ENCODE measurements at places on chromosomes 7 and 10.

- DNase-seq, result no peak
Observed at GRCh38 chr7:108086962-108087361, 43.2 kb downstream of the LAMB4 start.

DNA sequence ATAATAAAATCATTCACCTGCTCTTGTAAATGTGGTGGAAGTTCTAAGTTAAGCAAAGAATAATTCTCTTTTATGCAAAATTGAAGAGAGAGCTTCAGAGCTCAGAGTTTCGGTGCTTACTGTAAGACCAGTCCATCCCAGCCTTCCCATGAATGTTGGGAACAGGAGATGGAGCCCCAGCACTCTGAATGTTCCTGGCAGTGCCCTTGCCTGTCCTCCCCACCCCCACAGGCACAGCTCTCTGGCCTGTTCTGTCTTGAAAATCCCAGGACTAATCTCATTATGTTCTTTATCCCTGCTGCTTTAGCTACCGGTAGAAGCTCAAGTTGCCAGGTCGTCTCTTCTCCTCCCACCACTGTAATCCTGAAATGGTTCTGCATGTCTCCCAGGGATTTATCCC lies 29.1 kb upstream of the LHFPL3 start:
- DNase-seq, result no peak

DNA sequence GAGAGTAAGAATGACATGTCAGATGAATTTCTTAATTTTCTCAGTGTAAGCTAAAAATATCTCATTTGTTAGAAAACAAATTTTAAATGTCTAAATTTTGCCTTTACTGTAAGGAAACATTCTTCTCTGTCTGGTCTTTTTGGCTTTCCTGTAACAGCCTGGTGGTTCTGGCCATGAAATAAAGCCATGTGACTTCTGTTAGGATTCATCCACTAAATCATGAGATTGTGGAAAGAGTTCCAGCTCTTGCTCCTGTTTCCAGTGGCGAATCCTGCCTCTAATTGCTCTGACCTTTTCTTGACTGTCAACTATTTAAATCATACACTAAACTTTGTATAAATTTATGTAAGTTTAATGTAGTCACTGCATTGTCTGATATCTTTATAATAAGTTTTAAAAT lies 398.5 kb upstream of the AKR1E2 start:
- DNase-seq, result no peak

- DNase-seq, result no peak
Observed at GRCh38 chr7:139544645-139545044, 21.2 kb downstream of the CLEC2L start.

DNA sequence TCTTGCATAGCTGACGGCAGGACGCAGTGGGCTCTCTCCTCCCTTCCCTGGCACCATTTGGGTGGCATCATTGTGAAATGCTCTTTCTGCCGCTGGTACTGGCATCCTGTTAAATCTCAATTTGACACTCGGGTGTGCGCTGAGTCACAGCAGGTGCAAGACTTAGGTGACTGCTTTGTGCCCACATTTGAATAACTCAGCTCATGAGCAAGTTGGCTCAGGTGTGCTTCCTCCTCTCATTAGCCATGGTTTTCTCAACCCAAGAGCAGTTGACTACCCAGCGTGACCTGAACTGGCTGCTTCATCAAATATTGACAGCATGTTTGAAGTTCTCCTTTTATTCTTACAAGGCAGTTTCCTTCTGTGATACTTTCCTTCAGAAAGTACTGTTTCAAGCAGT lies 24.6 kb upstream of the NFE2L3 start:
- no peak for DNase-seq

GRCh38 chr10:97229322-97230015 lies 43.7 kb upstream of the SLIT1 start:
- no peak for DNase-seq

GRCh38 chr10:3898821-3899220 lies 113.8 kb upstream of the KLF6 start:
- no peak for DNase-seq

DNA sequence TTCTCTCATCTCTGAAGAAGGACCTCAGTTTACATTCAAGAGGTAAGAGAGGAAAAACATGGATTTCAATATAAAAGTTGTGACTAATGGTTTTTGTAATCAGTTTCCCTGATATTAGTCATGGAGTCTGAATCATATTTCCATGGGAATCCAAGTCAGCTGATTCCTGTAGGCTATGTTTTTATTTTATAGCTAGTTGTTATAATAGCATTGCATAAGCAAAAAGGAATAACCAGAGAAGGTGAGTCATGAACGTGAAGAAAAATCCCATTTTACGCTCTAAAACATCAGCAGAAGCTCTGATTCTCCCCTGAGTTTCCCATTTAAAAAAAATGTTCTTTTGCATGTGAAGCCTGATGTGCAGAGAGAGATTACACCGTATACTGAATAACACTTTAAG lies 299.3 kb downstream of the SFMBT2 start:
- DNase-seq, result no peak

GRCh38 chr7:77282897-77283296 lies 83.3 kb upstream of the FGL2 start:
- no peak for DNase-seq

DNA sequence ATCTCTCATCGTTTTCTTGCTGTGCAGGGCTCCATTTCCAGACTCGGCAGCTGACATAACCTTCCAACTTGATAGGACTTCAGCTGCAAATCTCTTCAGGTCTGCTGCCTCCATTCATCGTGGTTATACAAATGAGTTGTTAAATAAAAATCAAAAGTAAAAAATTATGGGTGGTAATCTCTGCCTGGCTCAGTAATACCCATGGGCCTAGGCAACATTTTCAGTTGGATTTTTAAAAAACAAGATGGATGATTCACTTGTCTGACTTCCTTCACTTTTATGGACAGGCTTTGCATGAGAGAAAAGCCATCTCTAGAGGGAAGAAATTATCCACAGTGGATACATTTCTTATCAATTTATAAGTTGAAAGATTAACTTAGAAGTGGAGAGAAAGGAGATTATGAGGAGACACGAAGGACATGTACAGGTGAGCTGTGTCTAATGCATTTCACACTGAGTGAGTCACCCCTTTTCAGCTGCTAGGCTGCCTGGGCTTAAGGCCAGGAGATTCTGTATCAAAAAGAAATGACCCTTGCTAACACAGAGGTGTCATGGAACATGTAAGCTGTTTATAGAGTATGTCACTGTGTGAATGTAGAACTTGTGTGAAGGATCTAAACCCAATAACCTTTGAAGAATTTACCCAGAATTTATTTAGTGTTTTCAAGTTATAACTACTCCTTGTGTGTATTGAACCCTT lies 495.1 kb downstream of the AUTS2 start:
- DNase-seq, result no peak

DNA sequence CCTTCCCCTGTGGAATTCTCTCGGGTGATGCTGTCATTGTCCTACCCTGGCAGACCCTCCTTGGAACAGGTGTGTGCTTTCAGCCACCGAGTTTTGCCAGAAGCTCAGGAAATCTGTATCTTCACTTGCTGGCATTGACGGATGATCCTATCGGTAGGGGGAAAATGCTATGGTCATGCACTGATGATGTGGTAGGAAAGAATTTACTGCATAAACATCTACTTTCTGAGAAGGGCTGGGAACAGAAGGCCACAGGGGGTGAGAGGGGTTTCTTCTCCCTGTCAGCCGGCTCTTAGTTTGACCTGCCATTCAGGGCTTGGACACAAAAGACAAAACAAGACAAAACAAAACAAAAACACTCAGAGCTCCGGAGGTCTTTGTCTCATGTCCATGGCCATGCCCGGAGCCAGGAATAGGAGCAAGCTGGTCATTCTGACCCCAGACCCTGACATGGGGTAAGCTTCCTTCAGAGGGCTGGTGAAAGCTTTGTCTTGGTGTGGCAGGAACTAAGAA lies 43.6 kb upstream of the CARD11 start:
- DNase-seq, result no peak

GRCh38 chr7:46156086-46156485 lies 235.0 kb upstream of the IGFBP3 start:
- DNase-seq, result no peak

DNA sequence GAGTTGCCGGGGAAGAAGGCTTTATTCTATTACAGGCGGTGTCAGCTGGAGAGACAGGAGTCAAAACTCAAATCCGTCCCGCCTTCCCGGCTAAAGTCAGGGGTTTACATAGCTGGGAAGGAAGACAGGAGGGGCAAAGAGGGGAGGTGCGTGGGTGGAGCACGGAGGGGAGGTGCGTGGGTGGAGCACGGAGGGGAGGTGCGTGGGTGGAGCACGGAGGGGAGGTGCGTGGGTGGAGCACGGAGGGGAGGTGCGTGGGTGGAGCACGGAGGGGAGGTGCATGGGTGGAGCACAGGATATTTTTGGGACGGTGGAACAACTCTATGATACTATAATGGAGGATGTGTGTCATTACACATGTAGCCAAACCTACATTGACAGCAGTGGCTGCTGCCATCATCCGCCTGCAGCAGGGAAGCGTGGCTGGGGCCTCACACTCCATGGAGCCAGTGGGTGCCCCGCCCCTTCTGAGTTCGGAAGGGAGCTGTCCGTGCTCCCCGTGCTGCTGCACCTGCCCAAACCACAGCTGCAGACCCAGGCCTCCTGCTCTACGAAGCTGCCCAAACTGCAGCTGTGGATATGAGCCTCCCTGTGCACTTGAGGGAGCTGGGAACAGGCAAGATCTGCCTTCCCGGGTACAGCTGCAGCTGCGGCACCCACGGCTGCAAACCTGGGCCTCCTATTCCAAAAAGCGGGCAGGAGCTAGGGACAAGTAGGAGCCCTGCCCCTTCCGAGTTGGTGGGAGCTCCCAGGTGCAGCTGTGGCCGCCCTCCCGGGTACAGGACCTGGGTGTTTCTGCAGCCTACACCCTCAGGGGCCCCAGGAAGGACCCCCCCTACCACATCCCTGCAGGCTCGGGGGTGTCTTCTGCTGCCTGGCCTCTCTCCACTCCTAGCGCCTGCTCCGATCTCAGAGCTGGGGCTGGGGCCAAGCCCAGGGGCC lies 119.4 kb downstream of the DYNC2I1 start:
- DNase-seq, result no peak

DNA sequence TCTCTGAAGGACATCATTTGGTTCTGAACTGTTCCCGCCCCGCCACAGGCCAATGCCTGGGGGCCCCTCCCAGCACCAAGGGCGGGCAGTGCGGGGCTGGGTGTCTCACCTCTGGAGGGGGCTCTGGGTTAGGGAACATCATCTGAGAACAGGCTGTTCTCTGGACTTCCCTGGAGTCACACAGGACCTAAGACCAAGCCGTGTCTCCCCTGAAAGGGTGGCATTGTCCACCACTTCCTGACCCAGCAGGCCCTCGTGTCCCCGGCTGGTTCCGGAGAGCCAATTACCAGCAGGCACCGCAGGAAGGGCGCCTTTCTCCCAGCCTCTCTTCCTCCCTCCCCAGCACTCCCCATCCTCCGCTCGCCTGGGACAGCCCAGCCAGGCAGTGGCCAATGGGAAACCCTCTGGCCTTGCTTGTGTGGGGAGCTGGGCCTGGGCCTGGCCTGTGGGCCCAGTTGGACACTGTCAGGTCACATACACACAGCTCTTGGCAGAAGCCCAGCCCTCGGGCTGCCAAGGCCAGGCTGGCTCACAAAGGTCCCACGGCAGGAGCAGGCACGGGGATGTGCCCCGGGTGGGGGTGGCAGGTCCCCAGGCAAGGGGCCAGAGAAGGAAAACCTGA lies 119.5 kb downstream of the SPDYE5 start:
- DNase-seq, result peak; percentile 48

Data from AG08396 (cell line).